Posterior vena cava (tissue), 2 donors: ENCODE measurements at places on chromosomes 2 and 18.

- DNase-seq = no peak
Observed at GRCh38 chr2:69717186-69717585, 24.7 kb upstream of the ANXA4 start.

DNA sequence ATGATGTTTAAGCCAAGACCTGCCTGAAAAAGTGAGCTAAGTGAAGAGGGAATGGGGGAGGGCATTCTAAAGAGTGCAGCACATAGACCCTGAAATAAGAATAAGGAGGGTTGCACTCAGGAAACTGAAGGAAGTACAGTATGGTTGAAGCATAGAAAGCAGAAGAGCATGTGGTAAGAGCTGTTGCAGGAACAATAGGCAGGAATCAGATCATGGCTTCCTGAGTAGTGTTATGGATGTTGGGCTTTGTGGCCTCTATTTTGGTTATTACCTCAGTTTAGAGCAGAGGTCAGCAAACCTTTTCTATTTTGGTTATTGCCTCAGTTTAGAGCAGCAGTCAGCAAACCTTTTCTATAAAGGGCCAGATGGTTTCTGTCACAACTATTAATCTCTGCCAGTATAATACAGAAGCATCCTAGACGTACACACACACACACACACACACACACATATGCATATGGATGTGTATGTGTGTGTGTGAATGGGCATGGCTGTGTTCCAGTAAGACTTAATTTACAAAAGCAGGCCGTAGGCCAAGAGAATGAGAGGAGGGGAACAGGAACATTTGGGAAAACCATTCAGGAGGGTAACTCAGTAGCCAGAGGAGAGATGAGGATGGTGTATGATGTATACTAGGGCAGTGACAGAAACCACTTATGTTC lies 91.1 kb upstream of the MYO3B start:
- no peak for DNase-seq

GRCh38 chr2:173647681-173648311 lies 293.1 kb downstream of the CDCA7 start:
- DNase-seq = no peak

GRCh38 chr2:217886091-217886490 lies 116.7 kb downstream of the TNS1 start:
- DNase-seq = no peak

- no peak for DNase-seq
Observed at GRCh38 chr2:118496467-118496866, 351.0 kb downstream of the EN1 start.

- DNase-seq = no peak
Observed at GRCh38 chr2:241833101-241833663, 24.2 kb downstream of the NEU4 start.

GRCh38 chr2:28327581-28327955 lies 65.1 kb upstream of the FOSL2 start:
- no peak for DNase-seq

DNA sequence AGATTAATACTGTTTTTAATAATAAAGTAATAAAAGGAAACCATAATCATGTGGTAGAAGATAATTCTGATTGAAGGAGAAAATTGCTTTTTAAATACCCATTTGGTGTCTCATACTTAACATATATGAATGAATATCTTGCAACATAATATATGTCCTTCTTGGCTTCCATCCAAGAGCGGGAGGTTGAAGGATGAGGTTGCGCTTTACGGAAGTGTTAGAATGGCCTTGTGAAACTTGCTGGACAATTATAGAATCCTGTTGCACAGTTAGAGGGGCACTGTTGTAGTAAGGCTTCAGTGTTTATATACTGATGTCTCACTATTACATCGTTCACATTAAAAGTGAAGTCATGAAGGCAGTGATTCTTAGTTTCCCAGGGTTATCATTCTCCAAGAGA lies 9.4 kb downstream of the INSIG2 start:
- DNase-seq = no peak

- DNase-seq = no peak
Observed at GRCh38 chr2:28271919-28272250, 120.8 kb upstream of the FOSL2 start.

GRCh38 chr18:49177812-49178211 lies 227.0 kb upstream of the SMAD7 start:
- no peak for DNase-seq

- no peak for DNase-seq
Observed at GRCh38 chr2:41062336-41062735, 610.4 kb upstream of the SLC8A1 start.

DNA sequence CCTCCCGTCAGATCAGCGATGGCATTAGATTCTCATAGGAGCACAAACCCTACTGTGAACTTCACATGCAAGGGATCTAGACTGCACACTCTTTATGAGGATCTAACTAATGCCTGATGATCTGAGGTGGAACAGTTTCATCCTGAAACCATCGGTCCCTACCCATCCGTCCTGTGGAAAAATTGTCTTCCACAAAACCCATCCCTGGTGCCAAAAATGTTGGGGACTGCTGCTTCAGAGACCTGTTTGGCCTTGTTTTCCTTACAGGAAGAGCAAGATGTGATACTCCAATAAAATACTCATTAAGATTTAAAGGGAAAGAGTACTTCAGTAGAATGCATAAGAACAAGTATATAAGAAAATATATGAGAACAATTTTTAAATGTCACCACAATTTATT lies 71.1 kb downstream of the RNF152 start:
- no peak for DNase-seq

DNA sequence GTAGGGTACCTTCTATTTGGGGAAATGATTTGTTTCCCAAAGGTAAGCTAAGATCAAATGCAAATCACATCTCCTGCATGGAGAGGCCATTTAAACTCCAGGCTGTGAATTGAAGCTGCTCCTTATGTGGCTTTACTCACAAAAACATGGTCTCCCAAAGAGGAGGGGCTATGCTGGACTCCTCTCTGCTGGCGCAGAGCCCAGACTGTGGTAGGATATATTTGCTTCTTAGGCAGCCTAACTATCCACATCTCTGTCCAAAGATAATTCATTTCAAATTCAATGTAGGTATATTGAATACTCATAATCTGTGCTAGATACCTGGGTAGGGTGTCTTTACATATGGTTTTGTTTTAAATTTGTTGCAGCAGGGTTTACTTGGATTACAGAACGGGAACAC lies 358.5 kb downstream of the ALK start:
- no peak for DNase-seq

- DNase-seq = no peak
Observed at GRCh38 chr18:33817096-33817495, 239.1 kb downstream of the ASXL3 start.

DNA sequence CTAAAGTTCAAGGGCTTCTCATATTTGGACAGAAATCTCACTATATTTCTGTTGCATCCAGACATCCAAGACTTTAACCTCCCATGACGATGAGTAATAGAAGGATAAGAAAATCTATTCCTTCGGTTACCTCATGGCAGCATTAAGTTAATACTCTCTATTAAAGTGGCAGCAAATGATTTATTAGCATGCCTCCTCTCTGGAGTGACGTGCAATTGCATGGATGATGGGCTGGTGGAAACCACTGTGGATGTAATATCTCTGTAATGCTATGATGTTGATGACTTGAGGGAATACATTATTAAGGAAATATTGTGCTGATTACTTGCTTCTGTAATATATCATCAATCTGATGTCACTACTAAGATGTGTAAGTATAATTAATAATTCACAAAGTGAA lies 336.8 kb downstream of the DSEL start:
- no peak for DNase-seq

DNA sequence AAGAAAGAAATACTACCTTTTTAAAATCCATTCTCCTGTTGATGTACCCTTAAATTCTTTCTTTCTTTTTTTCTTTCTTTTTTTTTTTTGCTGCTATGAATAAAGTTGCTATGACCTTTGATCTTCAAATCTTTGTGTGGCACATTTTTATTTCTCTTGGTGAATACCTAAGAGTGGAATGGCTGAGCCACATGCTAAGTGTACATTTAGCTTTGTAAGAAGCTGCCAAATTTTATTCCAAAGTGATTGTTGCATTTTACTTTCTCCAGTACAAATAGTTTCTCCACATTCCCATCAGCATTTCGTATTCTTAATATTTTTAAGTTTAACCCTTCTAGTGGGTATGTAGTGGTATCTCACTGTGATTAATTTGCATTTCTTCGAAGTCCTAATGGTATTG lies 88.8 kb upstream of the RAB27B start:
- DNase-seq = no peak

- DNase-seq = no peak
Observed at GRCh38 chr2:213696442-213696841, 412.2 kb downstream of the SPAG16 start.

DNA sequence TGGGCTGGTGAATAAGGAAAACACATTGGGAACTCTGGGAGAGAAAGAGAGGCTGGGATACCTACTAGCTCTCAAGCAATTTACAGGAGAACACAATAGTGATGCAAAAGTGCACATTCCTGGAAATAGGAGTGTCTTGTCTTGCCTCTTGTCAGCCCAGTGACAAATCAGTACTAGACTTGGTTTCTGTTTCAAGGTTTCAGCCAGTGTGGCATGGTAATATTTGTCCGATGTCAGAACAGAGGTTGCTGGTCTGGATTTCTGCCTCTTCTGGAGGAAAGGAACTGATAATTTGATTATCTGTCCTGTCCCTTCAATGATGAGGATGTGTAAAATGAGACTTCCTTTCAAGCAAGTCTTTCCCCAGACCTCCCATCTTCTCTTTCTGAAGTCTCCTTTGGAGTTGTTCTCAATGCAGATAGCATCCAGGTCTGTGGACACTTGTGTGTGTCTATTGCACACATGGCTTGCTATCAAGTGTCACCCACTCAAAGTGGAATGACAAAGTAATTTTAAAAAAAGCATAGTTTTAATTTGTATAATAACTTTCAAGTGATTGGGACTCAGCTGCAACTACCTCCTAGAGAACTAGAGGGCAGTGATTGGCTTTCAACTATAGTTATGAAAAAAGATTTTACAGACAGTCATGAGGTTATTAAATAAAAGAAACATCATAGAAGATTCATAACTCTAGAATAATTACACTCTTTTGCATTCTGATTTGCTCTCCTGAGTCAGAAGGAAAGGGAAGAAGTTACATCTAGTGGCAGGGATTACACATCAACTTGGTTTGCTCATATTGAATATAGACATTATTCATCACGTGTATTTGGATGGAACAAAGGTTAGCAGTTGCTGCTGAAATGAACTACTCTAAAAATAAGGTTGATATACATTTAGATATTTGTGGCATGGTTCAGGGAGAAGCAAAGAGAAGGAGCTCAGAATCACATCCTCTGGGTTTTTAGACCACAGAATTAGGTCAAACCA lies 4.5 kb downstream of the GPR39 start:
- no peak for DNase-seq

GRCh38 chr2:128593879-128594650 lies 275.4 kb upstream of the HS6ST1 start:
- no peak for DNase-seq

- no peak for DNase-seq
Observed at GRCh38 chr2:133821107-133821760, 253.0 kb upstream of the NCKAP5 start.

- DNase-seq = no peak
Observed at GRCh38 chr2:43948370-43948769, 47.4 kb downstream of the LRPPRC start.

DNA sequence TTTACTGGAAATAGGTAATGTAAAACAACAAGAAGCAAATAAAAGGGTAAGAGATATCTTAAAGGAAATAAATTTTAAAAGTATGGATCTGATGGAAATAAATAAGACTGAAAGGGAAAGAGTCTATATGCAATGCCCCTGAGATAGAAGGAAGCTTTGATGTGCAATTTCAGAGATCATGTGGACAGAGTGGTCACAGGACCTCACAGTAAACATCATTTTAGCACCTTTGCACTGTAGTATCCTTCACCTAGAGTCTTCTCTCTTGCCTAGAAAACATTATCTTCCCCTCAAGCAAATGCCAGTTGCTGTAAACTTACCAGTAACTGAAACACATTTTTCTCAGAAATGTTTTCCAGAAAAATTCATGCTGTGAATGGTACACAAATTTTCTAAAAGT lies 1621.3 kb upstream of the TMEFF2 start:
- no peak for DNase-seq

GRCh38 chr2:123913143-123913735 lies 111.8 kb upstream of the CNTNAP5 start:
- no peak for DNase-seq

- DNase-seq = no peak
Observed at GRCh38 chr2:81895620-81896250, 1591.2 kb upstream of the LRRTM1 start.

- peak; percentile 63 for DNase-seq
Observed at GRCh38 chr2:239824866-239825704, 200.1 kb downstream of the NDUFA10 start.

DNA sequence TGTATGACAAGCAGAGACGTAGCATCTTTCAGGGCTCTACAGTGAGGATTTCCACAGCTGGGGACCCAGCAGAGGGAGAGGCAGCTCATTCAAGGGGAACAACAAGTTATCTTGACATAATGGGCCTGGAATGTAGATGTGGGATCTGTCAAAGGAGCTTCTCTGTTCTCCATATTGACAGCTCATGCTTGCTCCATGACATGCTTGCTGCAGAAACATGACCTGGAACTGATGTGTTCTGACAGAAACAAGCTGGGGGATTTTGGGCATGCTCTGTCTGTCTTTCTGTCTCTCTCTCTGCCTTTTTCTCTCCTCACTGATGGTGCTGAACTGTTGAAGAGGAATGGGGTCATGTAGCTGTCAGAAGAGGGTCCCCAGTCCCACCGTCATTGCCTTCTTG lies 79.6 kb downstream of the MMADHC start:
- no peak for DNase-seq

- no peak for DNase-seq
Observed at GRCh38 chr2:150585221-150585971, 97.9 kb upstream of the RND3 start.

GRCh38 chr18:57660961-57661360 lies 39.3 kb upstream of the NARS1 start:
- DNase-seq = no peak

DNA sequence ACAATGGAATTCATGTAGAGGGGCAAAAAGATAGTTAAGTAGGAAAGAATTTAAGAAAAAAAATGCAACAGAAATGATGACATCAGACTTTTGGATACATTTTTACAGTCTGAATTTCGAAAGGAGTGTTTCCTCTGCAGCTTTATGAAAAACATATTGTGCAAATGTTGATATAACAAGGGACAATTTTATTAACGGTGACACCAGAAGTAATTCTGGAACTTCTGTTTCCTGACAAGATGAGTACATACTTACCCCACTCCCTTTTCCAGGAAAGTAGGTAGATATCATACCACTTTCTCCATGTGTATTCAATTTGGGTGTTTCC lies 369.6 kb downstream of the FBXO15 start:
- no peak for DNase-seq

DNA sequence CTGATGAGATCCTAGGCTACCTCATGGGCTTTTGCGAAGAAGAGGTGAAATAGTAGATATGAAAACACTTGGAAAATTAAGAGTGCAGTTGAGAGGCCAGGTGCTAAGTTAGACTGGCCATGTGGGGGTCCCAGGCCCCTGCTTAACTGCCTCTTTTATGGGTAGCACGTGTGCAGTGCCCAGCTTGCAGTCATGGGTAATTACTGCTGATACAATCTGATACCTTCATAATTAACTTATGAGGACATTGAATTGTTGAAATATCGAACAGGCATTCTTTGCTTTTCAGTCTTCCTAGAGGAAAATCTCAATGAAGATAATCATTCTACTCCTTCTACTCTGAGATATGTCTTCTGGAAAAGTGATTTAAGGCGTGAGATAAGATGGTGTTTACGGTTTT lies 11.6 kb downstream of the TRAF3IP1 start:
- DNase-seq = no peak

GRCh38 chr18:67074309-67074708 lies 442.2 kb downstream of the DSEL start:
- DNase-seq = no peak

GRCh38 chr18:21798126-21798525 lies 57.5 kb downstream of the MIB1 start:
- no peak for DNase-seq

GRCh38 chr2:229282758-229283546 lies 11.9 kb upstream of the PID1 start:
- DNase-seq = no peak
